Activated T-cell treated with anti-CD3 and anti-CD28 coated beads, Interleukin-2, amount 50 U/mL, for 72 hours (primary cell): ENCODE measurements at places on chromosomes 16 and 17. TPM values are rescaled to one million over a fixed set of nuclear protein-coding genes. Genes with fewer than 3 reads are reported as not detected.

DNA sequence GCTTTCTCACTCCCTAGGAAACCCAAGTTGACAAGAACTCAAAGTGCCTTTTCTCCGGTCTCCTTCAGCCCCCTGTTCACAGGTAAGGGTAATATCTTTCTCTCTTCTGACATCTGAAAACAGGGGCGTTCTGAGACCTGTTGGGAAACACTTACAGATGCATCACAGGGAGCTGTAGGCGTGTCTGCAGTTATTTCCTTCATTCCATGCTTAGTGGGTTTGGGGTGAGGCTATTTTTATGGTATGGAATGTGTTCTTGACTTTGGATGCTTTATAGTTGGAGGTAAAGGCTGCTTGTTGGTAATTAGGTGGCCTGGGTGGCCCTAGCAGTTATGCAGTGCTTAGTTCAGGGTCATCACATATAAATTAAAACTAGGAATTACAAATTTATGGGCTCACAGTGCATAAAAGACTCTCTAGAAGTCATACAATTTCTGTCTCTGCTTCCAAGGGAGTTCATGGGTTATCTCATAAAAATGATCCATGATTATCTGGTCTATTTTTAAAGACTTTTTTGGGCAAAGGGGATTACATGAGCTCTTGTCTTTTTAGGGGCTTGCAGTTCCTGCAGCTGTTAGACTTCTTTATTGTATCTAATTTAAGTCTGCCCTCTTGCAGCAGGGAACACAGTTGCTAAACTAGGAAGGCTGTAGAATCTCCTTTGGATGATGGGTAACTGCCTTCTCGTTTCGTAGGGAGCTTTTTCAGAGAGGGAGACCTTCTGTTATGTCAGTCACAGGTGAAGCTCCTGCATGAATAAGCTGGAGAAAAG lies 10.2 kb downstream of the SOCS7 start:
- no peaks in the 10 kb centered on the region for H3K36me3 ChIP-seq
- DNase-seq, result no peak
- H3K27ac ChIP-seq, result no peak overlapping the region

DNA sequence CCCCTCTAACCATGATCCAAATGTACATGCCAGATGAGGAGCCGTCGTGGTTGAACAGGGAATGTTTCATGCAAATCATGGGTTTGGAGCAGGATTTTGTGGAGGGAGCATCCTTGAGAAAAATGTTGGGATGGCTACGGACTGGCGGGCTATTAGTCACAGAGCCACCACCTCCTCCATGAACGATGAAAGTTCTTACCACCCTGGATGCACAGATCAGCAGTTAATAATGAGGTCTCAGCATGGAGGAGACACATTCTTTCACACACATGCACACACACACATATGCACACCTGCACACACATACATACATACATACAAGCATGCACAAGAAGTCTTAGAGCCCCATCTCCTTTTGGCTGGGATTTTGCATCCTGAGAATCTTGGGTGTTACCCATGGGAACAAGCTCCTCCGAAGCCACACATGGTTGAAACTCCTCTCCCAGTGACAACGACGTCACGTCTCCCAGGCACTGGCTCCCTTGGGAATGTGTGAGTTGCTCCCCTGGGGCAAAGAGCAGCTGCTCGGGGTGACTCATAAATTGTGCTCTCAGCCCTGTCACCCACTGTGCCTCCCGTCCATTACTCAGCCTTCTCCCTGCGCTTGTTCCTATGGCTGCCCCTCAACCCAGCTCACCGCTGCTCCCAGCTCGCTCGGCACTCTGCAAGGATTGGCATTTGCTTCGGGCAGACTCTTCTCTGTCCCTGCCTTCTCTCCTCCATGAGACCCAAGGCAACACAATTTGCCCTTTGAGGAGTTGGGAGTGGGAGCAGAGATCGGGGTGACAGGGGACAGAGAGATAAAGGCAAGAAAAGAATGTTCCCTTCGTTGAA lies 344.6 kb downstream of the SOX9 start:
- no peak for DNase-seq
- no peaks in the 10 kb centered on the region for H3K4me1 ChIP-seq
- H3K4me3 ChIP-seq, result no peak overlapping the region
- H3K27me3 ChIP-seq, result peaks cover 15% of the 10 kb centered on the region
- no peaks in the 10 kb centered on the region for H3K36me3 ChIP-seq

- DNase-seq, result no peak
- H3K4me3 ChIP-seq, result no peak overlapping the region
- H3K27me3 ChIP-seq, result no peaks in the 10 kb centered on the region
- no peaks in the 10 kb centered on the region for H3K36me3 ChIP-seq
Observed at GRCh38 chr17:50163843-50164696, 1.7 kb upstream of the SGCA start.

- H3K4me3 ChIP-seq, result no peak overlapping the region
- H3K27ac ChIP-seq, result no peak overlapping the region
- DNase-seq, result no peak
- no peaks in the 10 kb centered on the region for H3K36me3 ChIP-seq
Observed at GRCh38 chr16:68724797-68725196, 12.3 kb upstream of the CDH1 start.

Gene HES7
- total RNA-seq, result 4.3 TPM

Gene EVPLL
- not detected for total RNA-seq

Gene TCF25
- total RNA-seq, result 195 TPM

Gene MARVELD3
- total RNA-seq, result not detected

Gene TBC1D3C
- total RNA-seq, result 4.7 TPM

Gene B4GALNT2
- not detected for total RNA-seq
